ENCODE measurements at places on chromosomes 11 and 22.
A peak's percentile ranks its signal among the peaks of the same experiment; 100 is the strongest.

DNA sequence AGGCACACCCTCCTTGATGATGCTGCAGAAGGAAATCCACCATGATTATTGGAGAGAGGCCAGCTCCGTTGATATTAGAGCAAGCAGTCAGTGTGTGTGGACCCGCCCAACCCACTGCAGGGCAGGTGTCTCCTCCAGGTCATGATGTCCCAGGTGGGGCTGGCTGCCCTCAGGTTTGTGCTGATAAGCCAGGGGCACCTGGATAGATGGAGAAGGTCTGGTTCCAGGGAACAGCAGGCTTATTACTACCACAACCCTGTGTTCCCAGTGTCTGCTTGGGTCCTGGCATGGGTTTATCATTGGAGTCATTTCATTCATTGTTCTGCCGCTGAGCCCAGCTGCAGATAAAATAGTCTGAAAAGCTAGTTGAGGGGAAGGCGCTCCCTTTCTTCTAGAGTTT, 181.1 kb upstream of the NECTIN1 start:
- DNase-seq, result no peak

DNA sequence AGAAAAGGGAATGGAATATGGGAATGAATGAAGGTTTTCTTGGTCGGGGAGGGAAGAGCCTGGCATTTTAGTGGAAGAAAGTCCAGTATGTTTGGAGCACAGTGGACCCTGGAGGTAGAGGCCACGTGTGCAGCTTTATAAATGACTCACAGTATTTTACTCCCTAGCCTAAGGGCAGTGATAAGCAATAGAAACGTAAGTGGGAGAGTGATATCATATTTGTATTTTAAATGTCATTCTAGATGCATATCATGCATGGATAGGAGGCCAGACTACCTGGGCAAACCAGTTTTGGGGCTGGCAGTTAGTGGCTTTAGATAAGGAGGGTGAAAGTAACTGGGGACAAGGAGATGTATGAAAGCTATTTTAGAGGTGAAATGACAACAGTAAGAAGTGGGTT, 174.1 kb downstream of the ARHGAP42 start:
- DNase-seq, result no peak

GRCh38 chr22:47835726-47836125, 1073.3 kb downstream of the TBC1D22A start:
- no peak for DNase-seq

DNA sequence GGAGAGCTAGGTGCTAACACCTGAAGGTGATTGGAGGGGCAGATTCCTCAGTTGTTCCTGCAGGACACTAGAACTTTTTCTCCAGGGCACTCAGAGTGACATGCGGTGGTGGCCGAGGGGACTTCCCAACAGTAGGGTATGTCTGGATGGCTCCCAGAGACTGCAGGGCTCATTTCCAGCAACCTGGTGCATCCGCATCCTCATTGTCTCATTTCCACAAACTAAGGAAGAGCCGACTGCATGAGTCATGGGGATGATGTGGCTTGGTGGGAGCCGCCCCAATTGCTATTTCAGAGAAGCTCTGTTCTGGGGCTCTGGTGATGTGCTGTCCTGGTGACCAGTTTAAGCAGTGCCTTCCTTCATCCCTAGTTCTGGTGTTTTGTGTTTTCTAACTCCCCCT, 2.8 kb upstream of the ROBO4 start:
- peak; percentile 45 for DNase-seq

DNA sequence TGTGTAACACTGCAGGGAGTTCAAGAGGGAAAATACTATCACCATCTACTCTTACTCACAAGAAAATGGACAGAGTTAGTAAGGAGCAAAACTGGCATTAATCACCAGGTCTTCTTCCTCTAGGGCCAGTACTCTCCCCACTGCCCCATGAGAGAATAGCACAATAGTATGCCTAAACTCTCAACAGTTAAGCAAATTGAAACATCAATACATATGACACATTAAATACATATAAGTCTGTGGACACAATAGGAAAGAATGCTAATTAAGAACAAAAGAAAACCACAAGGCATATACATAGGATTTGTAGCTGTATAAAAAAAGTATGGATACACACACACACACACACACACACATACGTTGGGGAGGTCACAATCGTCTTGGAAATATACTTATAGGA, 197.9 kb upstream of the BDNF start:
- DNase-seq, result no peak

- DNase-seq, result peak; percentile 22
These were observed 84.6 kb upstream of the ANO3 start for GRCh38 chr11:26247340-26247739.

DNA sequence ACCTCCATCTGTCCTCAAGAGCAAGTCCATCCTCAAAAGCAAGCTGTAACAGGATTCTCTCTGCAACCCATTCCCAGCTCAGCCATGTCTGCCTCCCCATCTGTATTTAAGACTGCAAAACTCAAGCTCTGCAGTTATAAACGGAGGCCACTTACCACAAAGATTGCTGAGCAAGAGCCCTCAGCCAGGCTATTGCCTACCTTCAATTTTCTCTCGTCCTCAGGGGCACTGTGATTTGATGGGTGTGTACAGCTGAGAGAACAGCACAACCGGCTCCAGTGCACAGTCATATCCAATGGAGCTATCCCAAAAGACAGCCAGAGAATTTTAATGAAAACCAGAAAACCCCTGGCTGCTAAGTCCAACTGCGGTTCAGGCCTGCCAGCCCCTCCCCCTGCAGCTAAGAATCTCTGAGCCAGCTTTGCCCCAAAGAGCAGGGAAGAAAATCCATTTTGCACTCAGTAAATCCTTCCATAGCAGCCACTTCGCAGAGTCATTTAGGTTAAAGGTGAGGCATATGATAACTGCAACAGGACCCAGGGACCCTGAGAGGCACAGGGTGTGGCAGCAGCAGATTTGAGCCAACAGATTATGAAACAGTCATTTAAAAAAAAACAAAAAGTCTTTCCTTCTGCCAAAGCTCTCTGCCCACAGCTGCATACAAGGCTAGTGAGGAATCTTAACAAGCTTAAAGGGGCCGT, 37.6 kb downstream of the RAB30 start:
- no peak for DNase-seq

GRCh38 chr11:79383874-79384273, 57.0 kb downstream of the TENM4 start:
- DNase-seq, result no peak

DNA sequence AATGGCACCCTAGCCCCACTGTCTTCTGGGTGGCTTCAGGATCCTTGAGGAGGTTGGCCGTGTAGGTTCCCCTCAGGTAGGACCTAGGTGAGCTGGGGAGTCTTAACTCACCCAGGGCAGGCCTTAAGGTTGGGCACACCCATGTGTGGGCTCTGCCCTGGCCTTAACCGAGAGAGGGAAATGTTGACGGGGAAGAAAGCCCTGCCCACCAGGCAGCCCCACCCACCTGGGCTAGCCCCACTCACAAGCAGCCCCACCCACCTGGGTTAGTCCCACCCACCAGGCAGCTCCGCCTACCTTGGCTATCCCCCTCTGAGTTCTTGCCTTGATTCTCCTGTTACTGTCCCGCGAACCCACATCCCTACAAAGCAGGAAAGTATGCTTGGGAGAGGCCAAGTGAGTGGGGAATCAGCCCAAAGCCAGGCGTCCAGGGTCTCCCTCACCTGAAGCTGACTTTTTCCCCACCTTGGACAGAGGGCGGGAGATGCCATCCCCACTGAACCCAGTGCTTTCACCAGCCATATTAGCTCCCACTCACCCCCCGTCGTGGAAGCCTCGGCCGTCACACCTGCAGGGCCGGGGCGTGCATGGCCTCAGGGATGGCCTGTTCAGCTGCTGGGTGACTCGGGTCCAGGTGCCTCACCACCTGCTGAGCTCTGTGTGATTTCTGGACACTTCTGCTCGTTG, at the start of gene MYEOV:
Gene MYEOV, plus strand, starts transcription at position 337 of the 687 bp plus-strand sequence. CDS start 1,200 bp downstream, outside the sequence.
- DNase-seq, result peak; percentile 83

GRCh38 chr11:132464939-132465338, 1067.4 kb downstream of the OPCML start:
- DNase-seq, result no peak

DNA sequence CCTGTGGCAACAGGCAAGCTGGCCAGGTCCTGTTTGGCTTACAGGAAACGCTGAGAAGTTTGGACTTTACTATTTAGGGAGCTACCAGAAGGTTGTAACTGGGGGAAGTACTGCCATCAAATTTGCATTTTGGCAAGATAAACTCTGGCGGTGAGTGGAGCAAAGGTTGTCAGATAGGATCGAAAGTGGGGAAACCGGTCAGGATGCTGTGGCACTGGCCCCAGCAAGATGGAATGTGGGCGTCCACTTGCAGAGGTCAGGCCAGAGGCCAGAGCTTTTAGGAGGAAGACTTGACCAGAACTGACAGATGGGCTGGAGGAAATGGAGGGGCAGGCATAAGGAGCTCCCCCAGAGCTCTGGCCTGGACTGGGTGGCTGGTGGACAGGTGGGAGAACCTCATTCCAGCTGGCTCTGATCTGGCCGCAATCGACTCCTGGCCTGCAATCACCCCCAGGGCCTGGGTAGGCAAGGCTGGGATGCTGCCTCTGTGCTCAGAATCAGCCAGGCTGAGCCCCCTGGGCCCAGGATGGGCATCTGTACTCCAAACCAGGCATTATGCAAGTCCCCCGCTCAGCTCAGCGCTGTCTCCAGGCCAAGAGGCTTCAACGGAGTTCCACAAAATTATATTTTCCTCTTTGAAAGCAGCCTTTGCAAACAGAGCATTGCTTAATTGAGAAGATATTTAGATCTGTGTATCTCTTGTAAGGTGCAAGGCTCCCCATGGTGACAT, 178.3 kb upstream of the NECTIN1 start:
- DNase-seq, result no peak
